Progenitor cell of endocrine pancreas (in vitro differentiated cells): ENCODE measurements at places on chromosomes 4 and X.
A peak's percentile ranks its signal among the peaks of the same experiment; 100 is the strongest.

DNA sequence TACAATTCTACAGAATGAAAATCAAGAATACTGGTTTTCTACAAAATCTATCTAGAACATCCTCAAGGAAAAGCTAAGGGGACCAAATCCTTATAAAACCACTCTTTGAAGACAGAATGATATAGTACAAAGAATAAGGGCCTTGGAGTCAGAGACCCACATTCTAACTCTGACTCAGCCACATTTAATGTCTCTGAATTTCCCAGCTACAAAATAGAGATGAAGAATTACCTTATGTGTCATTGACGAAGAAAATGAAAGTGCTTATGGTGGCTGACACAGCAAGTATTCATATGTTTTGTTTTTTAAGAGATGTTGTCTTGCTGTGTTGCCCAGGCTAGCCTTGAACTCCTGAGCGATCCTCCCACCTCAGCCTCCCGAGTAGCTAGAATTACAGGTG lies 35.9 kb upstream of the CXorf38 start:
- H3K27ac ChIP-seq, result no peak overlapping the region
- no peak for DNase-seq
- peaks cover 18% of the 10 kb centered on the region for H3K4me1 ChIP-seq
- H3K4me3 ChIP-seq, result no peak overlapping the region
- H3K36me3 ChIP-seq, result peaks cover 11% of the 10 kb centered on the region

DNA sequence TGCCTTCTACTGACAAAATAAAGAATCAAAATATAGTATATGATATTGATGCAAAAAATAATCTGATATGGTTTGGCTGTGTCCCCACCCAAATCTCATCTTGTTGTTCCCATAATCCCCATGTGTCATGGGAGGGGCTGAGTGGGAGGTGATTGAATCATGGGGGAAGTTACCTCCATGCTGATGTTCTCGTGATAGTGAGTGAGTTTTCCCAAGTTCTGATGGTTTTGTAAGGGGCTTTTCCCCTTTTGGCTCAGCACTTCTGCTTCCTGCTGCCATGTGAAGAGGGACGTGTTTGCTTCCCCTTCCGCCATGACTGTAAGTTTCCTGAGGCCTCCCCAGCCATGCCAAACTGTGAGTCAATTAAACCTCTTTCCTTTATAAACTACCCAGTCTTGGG lies 70.2 kb downstream of the TMEM165 start:
- no peak for DNase-seq
- no peak overlapping the region for H3K4me3 ChIP-seq
- peaks cover 9% of the 10 kb centered on the region for H3K36me3 ChIP-seq
- H3K27me3 ChIP-seq, result no peaks in the 10 kb centered on the region

GRCh38 chr4:72215198-72215597 lies 183.4 kb downstream of the NPFFR2 start:
- H3K27me3 ChIP-seq, result no peaks in the 10 kb centered on the region
- no peak overlapping the region for H3K4me3 ChIP-seq
- no peaks in the 10 kb centered on the region for H3K4me1 ChIP-seq
- DNase-seq, result no peak
- H3K27ac ChIP-seq, result no peak overlapping the region

DNA sequence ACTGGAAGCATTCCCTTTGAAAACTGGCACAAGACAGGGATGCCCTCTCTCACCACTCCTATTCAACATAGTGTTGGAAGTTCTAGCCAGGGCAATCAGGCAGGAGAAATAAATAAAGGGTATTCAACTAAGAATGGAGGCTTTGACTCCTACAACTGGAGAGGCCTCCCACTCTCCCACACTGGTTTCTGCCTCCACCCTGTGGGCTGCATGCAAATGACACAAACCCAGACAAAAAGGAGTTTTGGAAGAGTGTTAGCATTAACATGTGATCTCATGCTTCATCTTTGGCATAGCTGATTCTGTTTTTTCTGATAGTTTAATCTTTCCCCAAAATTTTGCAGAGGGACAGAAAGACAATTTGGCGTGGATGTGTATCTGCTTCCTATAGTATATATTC lies 80.8 kb upstream of the IQCM start:
- H3K36me3 ChIP-seq, result no peaks in the 10 kb centered on the region
- H3K4me1 ChIP-seq, result no peaks in the 10 kb centered on the region
- H3K27ac ChIP-seq, result no peak overlapping the region

DNA sequence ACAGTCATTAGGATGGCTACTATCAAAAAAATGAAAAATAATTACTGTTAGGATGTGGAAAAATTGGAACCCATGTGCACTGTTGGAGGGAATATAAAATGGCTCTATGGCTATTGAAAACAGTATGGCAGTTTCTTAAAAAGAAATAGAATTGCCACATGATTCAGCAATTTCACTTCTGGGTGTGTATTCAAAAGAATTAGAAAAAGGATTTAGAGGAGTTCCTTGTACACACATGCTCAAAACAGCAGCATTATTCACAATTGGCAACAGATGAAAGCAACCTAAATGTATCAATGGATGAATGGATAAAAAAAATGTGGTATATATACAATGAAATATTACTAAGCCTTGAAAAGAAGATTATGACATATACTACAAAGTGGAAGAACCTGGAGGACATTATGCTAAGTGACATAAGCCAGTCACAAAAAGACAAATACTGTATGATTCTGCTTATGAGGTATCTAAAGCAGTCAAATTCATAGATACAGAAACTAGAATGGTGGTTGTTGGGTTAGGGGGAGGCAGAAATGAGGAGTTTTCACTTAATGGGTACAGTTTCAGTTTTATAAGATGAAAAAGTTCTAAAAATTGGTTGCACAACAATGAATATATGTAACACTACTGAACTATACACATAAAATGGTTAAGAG lies 123.2 kb downstream of the ELOVL6 start:
- H3K4me1 ChIP-seq, result no peaks in the 10 kb centered on the region
- H3K27me3 ChIP-seq, result no peaks in the 10 kb centered on the region
- peaks cover 12% of the 10 kb centered on the region for H3K36me3 ChIP-seq
- no peak for DNase-seq
- H3K4me3 ChIP-seq, result no peak overlapping the region

GRCh38 chr4:150493851-150494250 lies 88.1 kb upstream of the MAB21L2 start:
- H3K36me3 ChIP-seq, result peaks cover 1% of the 10 kb centered on the region
- no peak overlapping the region for H3K27ac ChIP-seq
- H3K4me3 ChIP-seq, result no peak overlapping the region
- no peak for DNase-seq

- no peaks in the 10 kb centered on the region for H3K36me3 ChIP-seq
- DNase-seq, result no peak
- no peaks in the 10 kb centered on the region for H3K4me1 ChIP-seq
- H3K27ac ChIP-seq, result no peak overlapping the region
- H3K4me3 ChIP-seq, result no peak overlapping the region
These were observed 318.5 kb downstream of the ARAP2 start for GRCh38 chr4:35925806-35926205.

DNA sequence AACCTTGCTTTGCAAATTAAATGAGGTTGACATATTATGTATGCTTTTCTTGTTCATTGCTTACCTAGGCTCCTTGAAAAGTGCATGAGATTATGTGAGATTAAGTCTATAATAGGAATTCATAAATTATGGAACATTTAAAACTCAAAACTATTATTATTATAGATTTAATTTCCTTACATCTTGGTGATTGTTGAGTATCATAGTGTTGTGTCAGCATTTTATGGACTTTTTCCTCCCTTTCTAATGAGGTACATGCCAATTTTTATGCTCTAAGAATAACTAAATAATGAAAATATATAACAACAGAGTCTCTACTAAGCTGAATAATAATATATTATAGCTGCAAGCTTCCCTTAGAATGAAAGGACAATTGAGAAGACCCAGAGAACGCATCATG lies 848.8 kb upstream of the AADAT start:
- no peaks in the 10 kb centered on the region for H3K27me3 ChIP-seq
- H3K4me3 ChIP-seq, result no peak overlapping the region
- DNase-seq, result no peak
- no peaks in the 10 kb centered on the region for H3K4me1 ChIP-seq
- H3K27ac ChIP-seq, result no peak overlapping the region
- no peaks in the 10 kb centered on the region for H3K36me3 ChIP-seq

- no peak overlapping the region for H3K4me3 ChIP-seq
- DNase-seq, result no peak
- H3K27ac ChIP-seq, result no peak overlapping the region
- H3K27me3 ChIP-seq, result no peaks in the 10 kb centered on the region
- H3K36me3 ChIP-seq, result peaks cover 2% of the 10 kb centered on the region
These were observed 530.3 kb downstream of the EPHA5 start for GRCh38 chr4:65139998-65140397.

- no peaks in the 10 kb centered on the region for H3K36me3 ChIP-seq
- H3K27ac ChIP-seq, result no peak overlapping the region
- no peaks in the 10 kb centered on the region for H3K27me3 ChIP-seq
- DNase-seq, result no peak
- H3K4me1 ChIP-seq, result peaks cover 13% of the 10 kb centered on the region
- H3K4me3 ChIP-seq, result no peak overlapping the region
These were observed 231.8 kb upstream of the GPRIN3 start for GRCh38 chr4:89539374-89539773.

DNA sequence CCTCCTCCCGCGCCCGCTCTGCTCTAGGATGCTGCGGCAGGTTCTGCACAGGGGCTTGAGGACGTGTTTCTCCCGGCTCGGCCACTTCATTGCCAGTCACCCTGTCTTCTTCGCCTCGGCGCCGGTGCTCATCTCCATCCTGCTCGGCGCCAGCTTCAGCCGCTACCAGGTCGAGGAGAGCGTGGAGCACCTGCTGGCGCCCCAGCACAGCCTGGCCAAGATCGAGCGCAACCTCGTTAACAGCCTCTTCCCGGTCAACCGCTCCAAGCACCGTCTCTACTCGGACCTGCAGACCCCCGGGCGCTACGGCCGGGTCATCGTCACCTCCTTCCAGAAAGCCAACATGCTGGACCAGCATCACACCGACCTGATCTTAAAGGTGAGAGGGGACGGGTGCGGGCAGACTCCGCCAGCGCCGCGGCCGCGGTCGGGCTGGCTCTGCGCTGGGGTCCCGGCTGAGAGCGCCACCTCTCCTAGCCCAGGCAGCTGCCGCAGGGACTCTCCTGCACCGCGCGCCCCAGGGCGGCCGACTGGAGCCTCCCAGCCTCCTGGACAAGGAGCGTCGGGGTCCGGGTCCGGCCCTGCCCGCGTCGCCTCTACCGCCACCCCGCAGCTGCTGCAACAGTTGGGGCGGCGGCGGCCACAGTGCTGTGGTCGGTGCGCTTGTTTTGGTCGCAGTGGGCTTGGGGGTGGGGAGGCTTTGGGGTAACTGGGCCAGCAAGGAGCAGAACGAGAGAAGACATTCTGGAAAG lies at the start of gene PTCHD1:
Gene PTCHD1 (plus strand): TSS at position 2 of the 752 bp plus-strand sequence. CDS start 27 bp downstream, at position 29.
- H3K27me3 ChIP-seq, result peaks cover 87% of the 10 kb centered on the region
- H3K27ac ChIP-seq, result peak within 1 kb of the TSS; percentile 78
- H3K4me3 ChIP-seq, result peak within 1 kb of the TSS; percentile 82
- H3K36me3 ChIP-seq, result no peaks in the 10 kb centered on the region

- no peaks in the 10 kb centered on the region for H3K36me3 ChIP-seq
- H3K27me3 ChIP-seq, result no peaks in the 10 kb centered on the region
- no peaks in the 10 kb centered on the region for H3K4me1 ChIP-seq
- no peak for DNase-seq
- no peak overlapping the region for H3K27ac ChIP-seq
These were observed 756.5 kb downstream of the C4orf33 start for GRCh38 chr4:129852434-129852833.

DNA sequence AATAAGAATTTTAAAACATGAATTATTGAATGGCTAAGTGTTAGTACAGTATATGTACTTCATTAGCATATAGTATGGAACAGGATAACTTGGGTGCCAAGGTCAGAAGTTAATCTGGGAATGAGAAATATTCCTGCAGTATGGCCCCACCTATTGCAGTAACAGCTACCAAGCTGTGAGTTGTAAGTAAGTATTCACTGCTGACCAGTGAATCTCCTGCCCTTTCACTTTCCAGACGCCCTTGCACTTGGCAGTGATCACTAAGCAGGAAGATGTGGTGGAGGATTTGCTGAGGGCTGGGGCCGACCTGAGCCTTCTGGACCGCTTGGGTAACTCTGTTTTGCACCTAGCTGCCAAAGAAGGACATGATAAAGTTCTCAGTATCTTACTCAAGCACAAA lies 105.1 kb downstream of the NFKB1 start:
- DNase-seq, result no peak
- no peak overlapping the region for H3K27ac ChIP-seq
- no peaks in the 10 kb centered on the region for H3K27me3 ChIP-seq
- H3K4me3 ChIP-seq, result no peak overlapping the region
- H3K36me3 ChIP-seq, result peaks cover 24% of the 10 kb centered on the region
- no peaks in the 10 kb centered on the region for H3K4me1 ChIP-seq

GRCh38 chrX:72060921-72061490 lies 70.7 kb downstream of the RTL5 start:
- no peak overlapping the region for H3K27ac ChIP-seq
- no peak for DNase-seq
- H3K4me3 ChIP-seq, result no peak overlapping the region

DNA sequence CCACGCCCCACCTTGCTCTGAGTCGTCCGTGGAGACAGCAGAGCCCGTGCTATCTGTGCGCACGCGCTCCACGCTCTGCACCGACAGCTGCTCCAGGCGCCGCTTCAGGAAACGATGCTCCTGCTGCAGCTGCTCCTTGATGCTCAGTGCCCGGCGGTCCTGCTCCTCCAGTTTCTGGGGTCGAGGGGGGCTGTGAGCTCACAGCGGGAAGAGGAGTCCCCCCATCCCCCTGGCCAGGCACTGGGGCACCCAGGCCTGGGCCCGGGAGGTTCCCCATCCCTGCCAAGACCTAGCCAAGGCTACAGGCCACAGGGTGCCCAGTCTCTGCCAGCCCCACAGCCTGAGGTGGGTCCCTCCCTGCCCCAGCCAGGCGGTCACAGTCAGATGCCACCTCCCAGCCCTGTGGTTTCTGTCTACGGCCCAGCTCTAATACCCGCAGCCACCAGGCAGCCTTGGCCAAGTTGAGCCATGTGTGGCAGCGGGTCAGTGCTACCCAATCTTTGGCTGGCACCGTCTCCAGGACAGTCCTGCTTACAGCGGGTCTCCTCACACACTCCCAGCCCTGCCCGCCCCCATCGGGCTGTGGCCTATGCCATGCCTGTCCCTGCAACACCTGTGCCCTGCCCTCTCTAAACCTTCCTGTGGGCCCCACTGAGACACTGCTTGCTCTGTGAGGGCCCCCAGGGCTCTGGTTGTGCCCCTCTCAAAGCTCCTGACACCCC lies 9.3 kb upstream of the HAUS3 start:
- DNase-seq, result no peak
- peaks cover 3% of the 10 kb centered on the region for H3K36me3 ChIP-seq
- H3K27ac ChIP-seq, result no peak overlapping the region
- no peaks in the 10 kb centered on the region for H3K27me3 ChIP-seq
- no peak overlapping the region for H3K4me3 ChIP-seq

DNA sequence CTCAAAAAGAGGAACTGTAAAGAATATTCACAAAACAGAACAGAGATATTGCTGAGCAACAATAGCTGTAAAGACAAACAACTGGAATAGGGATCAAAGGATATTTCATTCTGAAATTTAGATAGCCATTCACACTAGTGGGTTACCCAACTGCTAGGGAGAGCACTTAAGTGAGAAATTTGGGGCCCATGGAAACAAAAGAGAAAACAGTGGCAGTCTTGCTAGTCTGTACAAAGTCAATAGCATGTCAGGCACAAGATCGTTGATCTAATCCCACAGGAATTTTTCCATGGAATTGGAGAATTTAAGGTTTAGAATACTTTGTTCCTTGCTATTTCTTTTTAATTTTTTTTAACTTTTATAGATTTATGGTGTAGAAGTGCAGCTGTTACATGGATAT lies 467.0 kb downstream of the PCDH18 start:
- no peaks in the 10 kb centered on the region for H3K36me3 ChIP-seq
- H3K27me3 ChIP-seq, result no peaks in the 10 kb centered on the region
- no peak overlapping the region for H3K4me3 ChIP-seq
- no peak overlapping the region for H3K27ac ChIP-seq
- H3K4me1 ChIP-seq, result no peaks in the 10 kb centered on the region
- DNase-seq, result no peak

GRCh38 chr4:145957302-145957701 lies 18.7 kb upstream of the ZNF827 start:
- H3K27ac ChIP-seq, result no peak overlapping the region
- H3K36me3 ChIP-seq, result no peaks in the 10 kb centered on the region
- H3K4me3 ChIP-seq, result no peak overlapping the region
- H3K4me1 ChIP-seq, result no peaks in the 10 kb centered on the region
- no peak for DNase-seq
